ENCODE measurements at places on chromosomes 13 and 19. TPM values are rescaled to one million over a fixed set of nuclear protein-coding genes. Genes with fewer than 3 reads are reported as not detected.

SERPINE3 gene
- 0.64 TPM for total RNA-seq

NEK3 gene
- 33.3 TPM for total RNA-seq

TJP3 gene
- total RNA-seq: 44.0 TPM

PPP1R37 gene
- total RNA-seq: 35.4 TPM

PIH1D1 gene
- 153 TPM for total RNA-seq

ZNF490 gene
- 7.3 TPM for total RNA-seq

FXYD1 gene
- 13.4 TPM for total RNA-seq

C3 gene
- 9.3 TPM for total RNA-seq

FLT3LG gene
- total RNA-seq: 3.6 TPM

ZNF667 gene
- 10.8 TPM for total RNA-seq

TUBGCP3 gene
- total RNA-seq: 32.3 TPM

VSTM2B gene
- 2.2 TPM for total RNA-seq

KCTD12 gene
- total RNA-seq: 8.0 TPM

ZNF177 gene
- 5.5 TPM for total RNA-seq

AMER2 gene
- total RNA-seq: 0.18 TPM

FCAR gene
- total RNA-seq: 0.39 TPM

ZNF534 gene
- 0.23 TPM for total RNA-seq

MPND gene
- total RNA-seq: 28.3 TPM

MIA gene
- not detected for total RNA-seq

FGF21 gene
- 0.44 TPM for total RNA-seq

SPACA4 gene
- total RNA-seq: not detected

SDHAF1 gene
- 19.5 TPM for total RNA-seq

ZNF229 gene
- total RNA-seq: 1.8 TPM

ATXN8OS gene
- not detected for total RNA-seq

LCP1 gene
- total RNA-seq: 3.7 TPM

PRR19 gene
- total RNA-seq: 3.7 TPM

PLIN4 gene
- 0.35 TPM for total RNA-seq

ZNF763 gene
- 2.4 TPM for total RNA-seq

C19orf38 gene
- total RNA-seq: not detected

CD37 gene
- 1.6 TPM for total RNA-seq

ALDH16A1 gene
- 44.3 TPM for total RNA-seq

CGB7 gene
- total RNA-seq: 1.6 TPM

IRGC gene
- not detected for total RNA-seq

PRTN3 gene
- total RNA-seq: 0.61 TPM

Measured in WTC11 (cell line).